ENCODE measurements at places on chromosomes 3 and 15.

GRCh38 chr15:82852941-82853561 is 43.6 kb downstream of the WHAMM start:
- peak; percentile 51 for DNase-seq
- peaks cover 42% of the 10 kb centered on the region for H3K36me3 ChIP-seq
- peaks cover 22% of the 10 kb centered on the region for H3K4me1 ChIP-seq
- H3K27me3 ChIP-seq: no peaks in the 10 kb centered on the region

GRCh38 chr15:66476535-66476934 is 21.0 kb downstream of the SNAPC5 start:
- peaks cover 2% of the 10 kb centered on the region for H3K4me1 ChIP-seq
- H3K4me3 ChIP-seq: no peak overlapping the region
- H3K36me3 ChIP-seq: peaks cover 6% of the 10 kb centered on the region
- no peak for DNase-seq
- no peak overlapping the region for H3K27ac ChIP-seq
- H3K27me3 ChIP-seq: no peaks in the 10 kb centered on the region

DNA sequence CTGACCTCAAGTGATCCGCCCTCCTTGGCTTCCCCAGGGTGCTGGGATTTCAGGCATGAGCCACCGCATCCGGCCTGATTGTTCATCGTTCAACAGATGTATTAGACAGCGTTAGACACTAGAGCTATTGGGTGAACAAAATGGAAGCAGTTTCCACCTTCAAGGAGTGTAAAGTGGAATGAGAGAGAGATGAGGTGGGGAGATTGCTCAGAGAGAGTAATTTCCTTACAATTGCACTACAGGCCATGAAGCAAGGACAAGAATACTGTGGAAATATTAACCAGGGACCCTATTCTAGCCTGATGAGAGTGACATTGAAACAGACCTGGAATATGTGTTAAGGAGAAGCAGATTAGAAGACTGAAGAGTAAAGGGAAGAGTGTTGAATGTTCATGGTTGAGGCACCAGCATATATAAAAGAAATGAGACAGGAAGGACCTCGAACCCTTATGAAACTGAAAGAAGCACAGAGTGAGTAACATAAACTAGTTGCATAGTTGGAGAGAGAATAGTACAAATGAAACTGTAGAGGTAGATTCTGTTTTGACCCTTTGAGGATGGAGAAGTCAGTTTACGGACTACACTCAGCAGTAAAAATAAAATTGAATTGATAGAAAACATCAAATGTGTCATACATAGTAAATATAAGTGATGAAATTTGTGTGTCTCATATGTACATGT is 7.2 kb downstream of the RTF1 start:
- peaks cover 3% of the 10 kb centered on the region for H3K36me3 ChIP-seq
- no peak for DNase-seq
- H3K4me3 ChIP-seq: no peak overlapping the region
- H3K27me3 ChIP-seq: no peaks in the 10 kb centered on the region

- no peak overlapping the region for H3K4me3 ChIP-seq
- H3K27me3 ChIP-seq: no peaks in the 10 kb centered on the region
- no peak overlapping the region for H3K27ac ChIP-seq
- H3K4me1 ChIP-seq: peaks cover 8% of the 10 kb centered on the region
- DNase-seq: no peak
Observed at GRCh38 chr15:76939715-76940114, 8.2 kb downstream of the RCN2 start.

DNA sequence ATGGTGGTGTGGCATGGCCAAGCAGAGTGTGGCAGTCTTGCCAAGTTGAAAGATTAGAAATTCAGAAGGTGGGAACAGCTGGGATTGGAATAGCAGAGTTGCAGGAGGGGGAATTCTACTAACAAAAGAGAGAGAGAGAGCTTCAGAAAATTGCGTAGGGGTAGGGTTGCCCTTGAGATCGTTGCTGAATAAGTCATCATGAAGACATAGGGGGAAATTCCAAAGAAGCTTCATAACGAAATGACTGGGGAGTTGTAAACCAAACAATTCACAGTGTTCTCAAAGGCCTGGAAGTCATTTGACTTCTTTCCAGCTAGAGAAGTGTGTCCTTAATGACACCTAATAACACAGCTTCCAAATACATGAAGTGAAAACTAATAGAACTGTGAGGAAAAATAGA is 26.3 kb upstream of the TIPARP start:
- DNase-seq: no peak
- no peaks in the 10 kb centered on the region for H3K36me3 ChIP-seq
- peaks cover 9% of the 10 kb centered on the region for H3K4me1 ChIP-seq
- no peak overlapping the region for H3K4me3 ChIP-seq
- H3K27ac ChIP-seq: no peak overlapping the region

Measured in spinal cord (tissue), 10 donors.